ENCODE measurements at places on chromosomes 1 and 21.

- no peak for DNase-seq
These were observed at the start of gene PTPRF for GRCh38 chr1:43530483-43531106. TSS of gene PTPRF (plus strand) at chr1:43530883. CDS start at chr1:43545076, 14,193 bp downstream.

GRCh38 chr1:58785442-58786058, 1.7 kb upstream of the JUN start:
- no peak for DNase-seq

GRCh38 chr1:233394860-233395717, 67.6 kb downstream of the MAP3K21 start:
- peak; percentile 17 for DNase-seq

DNA sequence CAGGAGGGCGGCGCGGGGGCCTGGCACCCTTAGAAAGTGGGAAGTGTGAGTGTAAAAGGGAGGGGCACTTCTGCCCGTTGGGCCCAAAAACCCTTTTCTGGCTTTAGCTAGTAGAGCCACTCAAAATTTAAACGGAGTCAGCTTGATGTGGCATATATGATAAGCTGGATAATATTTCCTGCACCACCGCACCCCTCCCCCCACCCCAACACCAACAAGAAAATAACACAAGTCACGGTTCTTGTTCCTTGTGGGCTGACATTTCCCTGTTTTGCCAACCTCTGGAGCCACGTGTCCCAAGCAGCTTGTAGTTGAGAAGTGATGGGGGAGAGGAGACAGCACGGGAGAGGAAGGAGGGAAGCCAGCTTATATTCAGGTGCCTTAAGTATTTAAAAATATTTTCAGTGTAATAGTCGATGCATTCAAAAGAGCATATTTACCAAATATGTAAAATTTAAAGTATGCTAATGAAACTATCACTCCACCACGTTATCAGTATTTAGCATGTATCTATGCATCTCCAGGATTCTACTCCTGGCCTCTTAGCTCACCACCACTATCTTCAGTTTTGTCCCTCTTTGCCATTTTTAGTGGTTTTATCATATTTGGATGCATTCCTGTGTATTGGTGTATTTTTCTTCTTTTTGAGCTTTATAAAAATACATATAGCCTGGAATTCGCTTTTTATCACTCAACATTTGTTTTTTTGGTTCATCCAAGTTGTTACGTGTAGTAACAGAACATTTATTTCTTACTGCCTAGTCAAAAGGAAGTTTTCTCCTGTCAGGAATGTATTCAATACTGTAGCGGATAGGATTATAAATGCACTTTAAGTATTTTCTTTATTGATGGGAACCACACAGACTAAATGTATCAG, 773 bp upstream of the DDX59 start:
- peak; percentile 31 for DNase-seq

GRCh38 chr21:46486481-46487126, 27.9 kb downstream of the DIP2A start:
- DNase-seq: no peak

DNA sequence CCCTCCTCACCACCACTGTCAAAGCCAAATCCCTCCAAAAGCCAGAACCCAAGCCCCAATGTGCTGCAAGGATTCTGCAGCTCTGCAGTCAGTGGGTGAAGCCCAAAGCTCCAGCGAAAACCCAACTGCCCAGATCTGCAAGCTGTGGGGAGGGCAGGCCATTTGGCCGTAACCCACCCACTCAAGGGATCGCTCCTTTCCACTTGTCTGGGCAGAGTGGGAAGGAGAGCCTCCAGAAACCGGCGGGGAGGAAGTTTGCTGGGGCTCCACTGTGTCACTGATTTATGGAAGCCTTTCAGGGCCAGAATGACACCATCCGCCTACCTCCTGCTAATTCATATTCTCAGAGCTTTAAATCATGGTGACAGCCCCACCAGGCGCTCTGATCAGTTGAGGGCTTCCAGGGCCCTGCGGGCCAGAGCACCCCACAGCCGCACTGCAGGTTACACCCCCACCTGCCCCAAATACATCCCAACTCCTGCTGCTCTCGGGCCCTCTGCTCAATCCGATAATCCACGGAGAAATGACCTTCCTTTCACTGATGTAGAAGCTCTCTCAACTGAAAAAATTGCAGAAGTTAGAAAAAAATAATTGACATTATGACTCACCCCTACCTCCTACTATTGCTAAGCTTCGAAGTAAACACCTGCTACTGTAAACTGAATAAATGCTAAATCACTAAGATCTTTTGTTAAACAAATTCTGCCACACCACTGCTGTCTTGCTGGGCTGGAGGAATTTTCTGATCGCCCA, 40.6 kb upstream of the RAB4A start:
- no peak for DNase-seq

GRCh38 chr21:35602811-35603362, 457.4 kb downstream of the SETD4 start:
- DNase-seq: no peak

DNA sequence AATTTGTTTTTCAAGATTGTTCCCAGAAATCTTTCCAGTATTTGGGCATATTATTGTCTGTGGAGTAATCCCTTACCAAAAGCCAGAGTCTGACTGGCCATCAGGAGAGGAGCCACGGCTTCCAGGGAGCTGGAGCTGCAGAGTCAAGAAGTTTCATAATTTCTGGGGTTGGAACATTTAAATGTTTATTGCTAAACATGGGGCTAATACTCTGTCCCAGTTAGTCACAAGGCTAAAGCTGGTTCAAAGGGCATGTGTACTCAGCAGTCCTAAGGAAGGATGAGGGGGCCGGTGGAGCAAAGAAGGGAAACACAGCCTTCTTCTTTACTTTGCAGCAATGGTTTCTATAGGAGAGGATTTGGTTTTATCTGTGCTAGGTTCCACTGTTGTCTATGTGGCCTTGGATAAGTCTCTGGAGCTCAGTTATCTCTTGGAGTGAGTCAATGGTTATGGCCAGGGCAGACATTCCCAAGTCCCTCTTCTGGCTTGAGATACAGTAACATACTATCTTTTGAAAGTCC, 9.5 kb downstream of the DENND2D start:
- peak; percentile 75 for DNase-seq

- DNase-seq: no peak
These were observed 37.1 kb upstream of the CLSTN1 start for GRCh38 chr1:9860887-9861286.

DNA sequence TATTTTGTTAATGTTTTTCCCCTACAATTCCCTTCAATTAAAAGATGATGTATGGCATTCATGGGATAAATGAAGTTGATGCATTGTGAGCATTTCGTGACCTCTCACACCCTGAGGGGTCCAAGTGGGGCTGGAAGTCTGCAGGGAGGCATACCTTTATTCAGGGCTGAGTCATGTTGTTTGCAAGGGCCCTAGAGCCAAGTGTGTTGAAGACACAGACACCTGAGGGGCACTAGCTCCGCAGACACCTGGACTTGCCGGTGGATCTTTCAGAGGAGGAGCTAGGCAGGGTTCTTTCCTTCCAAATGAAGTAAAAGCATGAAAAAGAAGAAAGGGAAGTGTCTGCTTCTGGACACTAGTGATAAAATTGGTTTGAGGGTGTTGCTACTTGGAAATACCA, 57.0 kb upstream of the RGS7 start:
- no peak for DNase-seq

DNA sequence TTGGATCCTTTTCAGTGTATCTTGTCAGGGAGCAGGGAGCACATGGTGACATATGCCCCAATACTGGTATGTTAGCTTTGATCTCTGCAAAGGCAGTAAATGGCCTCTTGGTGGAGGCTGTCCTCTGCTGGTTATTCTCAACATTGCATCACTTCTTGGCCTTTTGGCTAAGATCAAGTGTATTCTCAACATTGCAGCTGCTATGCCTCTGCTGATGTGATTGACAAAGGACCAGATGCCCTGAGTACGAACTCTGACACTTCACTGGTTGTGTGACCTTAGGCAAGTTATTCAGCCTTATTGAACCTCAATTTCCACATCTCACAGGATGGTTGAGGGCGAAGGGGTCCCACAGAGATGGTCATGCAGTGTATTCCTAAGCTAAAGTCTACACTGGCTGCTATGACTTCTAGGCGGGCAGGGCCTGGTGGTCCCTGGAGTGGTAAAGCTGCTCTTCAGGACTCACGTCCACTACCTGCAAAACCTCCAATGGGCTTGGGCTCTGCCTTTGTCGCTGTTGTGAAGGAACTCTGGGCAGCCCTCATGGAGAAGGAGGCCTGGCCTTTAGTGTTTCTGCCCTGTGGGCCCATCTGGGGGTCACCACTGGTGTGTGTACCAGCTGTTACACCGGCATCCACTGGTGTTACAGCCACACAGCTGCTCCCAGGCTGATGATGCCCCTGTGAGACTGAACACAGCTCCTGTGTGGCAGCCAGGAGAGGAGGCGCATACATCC, 64.8 kb downstream of the DNTTIP2 start:
- DNase-seq: peak; percentile 45

GRCh38 chr1:230268371-230269170, 157.6 kb downstream of the PGBD5 start:
- peak; percentile 10 for DNase-seq

GRCh38 chr21:43006874-43007208, 32.5 kb downstream of the PKNOX1 start:
- no peak for DNase-seq

GRCh38 chr1:214579183-214579582, 23.8 kb upstream of the CENPF start:
- DNase-seq: no peak

DNA sequence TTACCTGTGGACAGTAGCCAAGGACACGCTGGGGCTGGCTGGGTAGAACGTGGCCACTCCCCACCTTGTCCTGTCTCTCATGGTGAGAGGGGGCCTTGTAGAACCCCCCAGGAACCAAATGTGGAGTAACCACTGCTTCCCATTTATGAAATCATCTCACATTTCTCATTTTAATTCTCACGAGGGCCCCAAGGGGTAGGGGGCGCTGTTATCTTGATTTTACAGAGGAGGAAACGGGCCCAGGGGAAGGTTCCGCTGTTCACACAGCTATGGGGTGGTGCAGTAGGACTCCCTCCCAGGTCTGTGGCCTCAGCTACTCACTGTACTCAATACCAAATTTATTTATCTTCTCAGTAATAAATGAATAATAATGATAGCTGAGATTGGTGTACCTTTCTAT, 5.5 kb downstream of the SMPDL3B start:
- DNase-seq: no peak

DNA sequence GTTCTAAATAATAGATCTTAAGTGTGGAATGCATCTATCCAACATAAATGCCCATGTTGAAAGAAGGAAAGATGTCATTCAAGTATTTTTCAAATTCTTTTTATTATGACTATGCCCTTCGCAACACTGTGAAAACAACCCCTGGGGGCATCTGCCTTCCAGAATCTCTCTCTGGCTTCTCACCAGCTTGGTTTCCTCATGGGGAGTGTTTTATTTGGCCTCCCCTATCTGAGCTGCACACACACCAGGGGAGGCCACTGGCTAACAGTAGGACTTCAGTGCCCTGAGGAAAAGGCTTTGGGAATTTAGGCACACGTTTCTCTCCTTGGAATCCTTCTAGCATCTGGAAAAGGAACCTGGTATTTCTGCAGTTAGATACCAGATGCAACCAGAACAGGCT, 130.6 kb downstream of the EDEM3 start:
- no peak for DNase-seq

DNA sequence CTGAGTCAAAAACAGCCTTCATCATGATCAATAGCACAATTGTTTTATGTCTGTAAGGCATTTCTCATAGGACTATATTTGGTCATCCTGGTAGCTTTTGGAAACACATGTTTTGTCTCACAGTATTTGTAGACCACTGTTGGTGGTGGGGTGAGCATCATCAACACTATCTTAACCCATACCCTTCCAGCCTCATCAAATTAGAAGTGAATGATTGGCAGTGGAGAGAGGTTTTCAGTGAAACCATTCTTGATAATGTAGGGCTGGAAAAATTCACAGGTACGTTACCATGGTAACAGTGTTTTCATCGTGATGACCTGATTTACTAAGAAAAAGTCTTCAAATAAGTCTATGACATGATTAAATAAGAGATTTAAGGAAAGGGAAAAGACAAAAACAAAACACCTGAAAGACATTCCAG, 45.3 kb upstream of the C1orf105 start:
- no peak for DNase-seq

GRCh38 chr1:220287129-220287528, 14.9 kb upstream of the RAB3GAP2 start:
- no peak for DNase-seq

GRCh38 chr1:177471244-177471643, 300.5 kb downstream of the BRINP2 start:
- no peak for DNase-seq

- DNase-seq: no peak
These were observed 321.7 kb upstream of the USP25 start for GRCh38 chr21:15408089-15408488.

DNA sequence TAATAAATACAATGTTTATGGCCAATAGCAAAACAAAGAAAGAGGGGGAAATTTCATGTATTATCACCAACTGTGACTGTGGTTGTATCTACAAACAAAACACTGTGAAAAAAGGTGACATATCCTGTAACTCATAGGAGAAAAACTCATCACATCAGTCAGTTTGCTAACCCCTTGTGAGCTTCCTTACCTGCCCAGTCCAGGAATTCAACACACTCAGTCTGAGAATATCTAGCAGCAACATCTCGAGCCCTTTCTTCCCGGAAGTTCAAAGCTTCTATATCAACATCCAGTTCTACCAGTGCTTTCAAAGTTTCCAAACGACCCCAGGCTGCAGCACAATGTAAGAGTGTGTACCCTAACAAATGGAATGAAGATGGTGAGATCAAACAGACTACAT, 11.5 kb downstream of the TEX50 start:
- DNase-seq: no peak

- no peak for DNase-seq
These were observed 144.3 kb upstream of the SYT6 start for GRCh38 chr1:114298008-114298407.

DNA sequence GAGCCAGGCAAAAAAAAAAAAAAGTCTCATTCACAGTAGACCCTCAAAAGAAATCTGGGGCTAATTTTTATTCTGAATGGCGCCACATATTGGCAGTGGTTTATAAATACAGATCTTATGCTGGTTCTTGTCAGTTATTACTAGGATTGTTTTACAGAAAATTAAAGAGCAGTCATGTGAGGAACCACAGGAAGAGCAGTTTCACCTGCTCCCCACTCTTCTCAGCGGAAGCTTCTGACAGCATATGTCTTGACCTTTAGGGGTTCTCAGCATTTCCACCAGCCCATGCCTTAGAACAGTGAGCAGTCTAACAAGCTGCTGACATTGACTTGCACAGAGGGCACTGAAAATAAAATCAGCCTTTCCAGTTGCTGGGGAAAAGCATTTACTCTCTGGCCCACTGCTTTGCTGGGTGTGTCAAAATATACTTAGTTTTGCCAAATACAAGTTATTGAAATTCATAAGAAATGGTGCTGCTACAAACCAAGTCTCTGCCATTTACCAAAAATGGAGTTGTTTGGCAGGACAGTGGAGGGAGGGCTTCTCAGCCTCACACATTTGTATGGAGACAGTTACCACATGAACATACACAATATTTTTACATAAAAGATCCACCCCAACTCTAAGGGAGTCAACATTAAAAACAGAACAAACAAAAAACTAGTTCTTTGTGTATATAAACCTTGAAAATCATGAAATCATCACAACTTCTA, 144.2 kb downstream of the SYT2 start:
- DNase-seq: no peak

GRCh38 chr21:22791376-22791775, 1793.2 kb downstream of the NCAM2 start:
- DNase-seq: no peak
